ENCODE measurements at places on chromosomes 7 and 10.

- no peak overlapping the region for H3K27ac ChIP-seq
- no peaks in the 10 kb centered on the region for H3K36me3 ChIP-seq
- H3K4me1 ChIP-seq = peaks cover 7% of the 10 kb centered on the region
- H3K27me3 ChIP-seq = no peaks in the 10 kb centered on the region
These were observed 28.3 kb upstream of the PRSS1 start for GRCh38 chr7:142720986-142721385.

GRCh38 chr10:129122846-129123245, 344.2 kb upstream of the MGMT start:
- H3K4me3 ChIP-seq = no peak overlapping the region
- H3K27me3 ChIP-seq = peaks cover under 1% of the 10 kb centered on the region
- no peak for DNase-seq
- H3K4me1 ChIP-seq = peaks cover 2% of the 10 kb centered on the region
- H3K27ac ChIP-seq = no peak overlapping the region

DNA sequence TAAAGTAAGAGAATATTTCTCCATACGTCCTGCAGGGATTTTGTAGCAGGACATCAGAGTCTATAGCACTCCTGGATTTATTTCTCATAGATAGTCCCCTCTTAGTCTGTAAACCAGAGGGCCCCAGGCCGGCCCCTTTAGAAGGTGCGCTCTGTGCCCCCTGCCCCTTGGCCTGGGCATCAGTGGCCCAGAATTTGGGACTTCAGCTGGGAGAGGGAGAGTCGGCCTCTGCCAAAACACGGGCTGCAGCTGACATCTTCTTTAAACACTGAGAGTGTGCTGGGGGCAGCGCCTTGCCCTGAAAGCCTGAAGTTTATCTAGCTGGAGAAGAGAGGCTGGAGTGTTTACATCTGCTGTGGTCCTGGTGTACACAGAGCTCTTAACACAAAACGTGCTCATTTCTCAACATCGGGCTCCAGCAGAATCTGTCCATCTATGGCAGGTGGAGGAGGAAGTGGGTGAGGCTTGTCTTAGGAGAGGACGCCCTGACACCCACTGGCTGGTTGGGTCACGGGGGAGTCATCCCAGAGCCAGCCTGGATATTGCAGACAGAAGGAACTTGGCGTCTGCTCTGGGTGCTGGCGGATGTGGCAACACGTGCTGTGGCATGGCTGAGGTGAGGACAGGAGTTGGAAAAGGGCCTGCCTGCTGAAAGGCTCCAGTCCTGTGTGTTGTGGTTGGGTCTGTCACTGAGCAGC, 5.0 kb upstream of the TACR2 start:
- H3K27ac ChIP-seq = no peak overlapping the region
- no peak for DNase-seq
- no peaks in the 10 kb centered on the region for H3K36me3 ChIP-seq
- H3K4me1 ChIP-seq = peaks cover 24% of the 10 kb centered on the region
- peaks cover 5% of the 10 kb centered on the region for H3K27me3 ChIP-seq
- H3K4me3 ChIP-seq = no peak overlapping the region

DNA sequence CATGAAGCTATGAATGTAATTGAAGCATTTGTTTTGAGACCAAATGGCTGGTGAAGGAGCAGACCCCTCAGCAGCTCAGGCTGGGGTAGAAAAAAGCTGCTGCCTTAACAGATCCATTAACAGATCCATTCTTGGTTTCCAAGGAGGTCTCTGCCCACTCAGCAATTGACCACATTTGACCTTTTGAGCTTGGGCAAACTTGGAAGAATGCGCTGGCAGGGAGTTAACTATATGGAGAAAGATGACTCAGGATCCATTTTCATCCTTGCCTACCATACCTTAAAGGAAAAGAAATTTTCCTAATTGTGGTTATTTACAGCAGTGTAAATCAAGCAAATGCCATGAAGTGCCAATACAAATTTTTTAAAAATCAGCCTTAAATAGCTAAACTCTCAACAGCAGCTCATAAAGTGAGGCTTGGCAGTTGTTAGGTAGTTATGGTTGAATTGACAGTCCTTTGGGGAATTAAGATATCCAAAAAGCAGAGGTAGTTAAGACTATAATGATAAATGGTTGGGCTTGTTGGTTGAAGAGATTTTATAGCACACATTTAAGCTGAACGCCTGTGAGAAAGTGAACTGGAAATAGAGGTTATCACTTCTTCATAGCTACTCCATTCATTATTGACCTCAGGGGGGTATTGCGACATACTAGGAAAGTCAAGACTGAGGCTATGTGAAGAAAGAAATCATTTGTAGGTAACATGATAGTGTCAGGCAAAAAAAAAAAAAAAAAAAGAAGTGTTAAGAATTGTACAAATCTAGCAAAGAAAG, 83.9 kb downstream of the MKX start:
- no peak for DNase-seq
- no peak overlapping the region for H3K4me3 ChIP-seq
- H3K4me1 ChIP-seq = peaks cover 11% of the 10 kb centered on the region
- H3K27ac ChIP-seq = no peak overlapping the region
- peaks cover 4% of the 10 kb centered on the region for H3K27me3 ChIP-seq
- H3K36me3 ChIP-seq = no peaks in the 10 kb centered on the region

- H3K27me3 ChIP-seq = peaks cover 16% of the 10 kb centered on the region
- H3K4me1 ChIP-seq = peaks cover 5% of the 10 kb centered on the region
- no peak overlapping the region for H3K4me3 ChIP-seq
- DNase-seq = no peak
- no peaks in the 10 kb centered on the region for H3K36me3 ChIP-seq
These were observed 4.8 kb downstream of the SLIT1 start for GRCh38 chr10:97180986-97181385.

- H3K36me3 ChIP-seq = peaks cover 15% of the 10 kb centered on the region
- no peak for DNase-seq
- H3K4me1 ChIP-seq = peaks cover 37% of the 10 kb centered on the region
These were observed 2.5 kb downstream of the IGFBP3 start for GRCh38 chr7:45918556-45918955.

DNA sequence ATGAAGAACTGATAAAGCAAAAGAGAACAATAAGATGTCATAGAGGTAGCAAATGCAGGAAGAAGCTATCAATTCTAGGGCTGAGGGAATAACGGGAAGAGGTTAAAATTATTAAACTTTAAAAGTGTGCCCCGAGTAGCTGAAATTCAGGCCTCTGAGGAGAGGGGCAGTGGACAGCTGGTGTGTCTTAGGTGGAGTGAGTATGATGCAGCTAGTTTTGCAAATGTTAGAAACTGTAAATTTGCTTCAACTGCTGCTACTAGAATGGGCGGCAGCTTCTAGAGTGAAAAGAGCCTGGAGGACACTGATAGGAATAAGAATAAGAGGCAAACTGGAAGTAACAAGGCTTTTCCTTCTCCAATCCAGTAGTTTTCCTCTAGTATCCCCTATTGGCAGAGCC, 87.3 kb downstream of the SDHAF3 start:
- no peaks in the 10 kb centered on the region for H3K4me1 ChIP-seq
- no peak overlapping the region for H3K27ac ChIP-seq
- H3K36me3 ChIP-seq = no peaks in the 10 kb centered on the region
- no peak for DNase-seq

DNA sequence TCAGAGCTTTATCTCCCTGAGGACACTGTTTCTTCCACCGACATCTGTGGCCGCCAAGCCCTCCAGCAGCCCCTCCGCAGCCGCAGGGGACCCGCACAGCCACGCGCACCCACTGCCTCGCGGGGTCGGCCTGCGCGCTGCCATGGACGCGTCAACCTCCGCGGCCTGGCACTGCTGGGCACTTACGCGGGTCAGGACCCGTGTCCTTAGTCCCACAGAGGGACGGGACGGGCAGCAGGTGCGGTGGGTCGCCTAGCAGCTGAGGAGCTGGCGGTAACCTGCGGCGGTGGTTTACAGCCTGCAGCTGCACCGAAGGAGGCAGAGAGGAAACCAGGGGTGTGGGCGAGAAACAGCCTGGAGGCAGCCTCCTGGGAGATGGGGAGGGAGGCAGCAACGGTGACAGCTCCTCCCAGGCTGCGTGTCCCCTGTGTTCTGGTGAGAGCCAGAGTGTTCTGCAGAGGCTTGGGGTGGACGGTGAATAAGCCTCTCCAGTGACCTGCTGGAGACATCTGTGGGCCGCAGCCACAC, 61.3 kb downstream of the SEC61G start:
- no peak for DNase-seq
- no peaks in the 10 kb centered on the region for H3K4me1 ChIP-seq
- H3K27me3 ChIP-seq = no peaks in the 10 kb centered on the region
- H3K4me3 ChIP-seq = no peak overlapping the region

GRCh38 chr7:3267966-3268690, 32.9 kb upstream of the SDK1 start:
- H3K27me3 ChIP-seq = no peaks in the 10 kb centered on the region
- no peak overlapping the region for H3K4me3 ChIP-seq
- no peak for DNase-seq
- H3K4me1 ChIP-seq = peaks cover 4% of the 10 kb centered on the region

DNA sequence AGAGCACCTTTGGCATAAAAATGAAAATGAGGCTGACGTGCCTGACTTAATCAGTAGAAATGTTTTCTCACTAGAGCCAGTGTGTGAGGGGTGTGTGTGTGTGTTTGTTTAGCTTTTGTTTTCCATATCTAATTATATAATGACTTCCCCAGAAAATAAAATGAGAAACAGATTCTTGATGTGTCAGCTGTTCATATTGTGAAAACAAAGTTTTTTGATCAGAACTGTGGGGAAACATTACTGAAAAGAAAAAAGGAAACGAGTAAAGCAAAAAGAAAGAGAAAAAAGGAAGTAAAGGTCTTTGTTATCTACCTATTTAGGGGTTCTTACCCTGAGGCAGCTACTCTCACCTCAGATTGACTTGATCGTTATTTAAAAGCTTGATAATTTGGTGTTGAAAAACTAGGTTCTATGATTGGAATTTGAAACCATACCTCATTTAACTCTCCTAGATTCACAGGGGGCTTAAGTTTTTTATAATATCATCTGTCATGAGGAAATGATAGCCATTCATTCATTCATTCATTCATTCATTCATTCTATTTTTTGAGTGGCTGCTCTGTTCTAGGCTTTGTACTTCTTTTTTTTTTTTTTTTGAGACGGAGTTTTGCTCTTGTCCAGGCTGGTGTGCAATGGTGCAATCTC, 58.0 kb downstream of the CREM start:
- no peaks in the 10 kb centered on the region for H3K4me1 ChIP-seq
- H3K27me3 ChIP-seq = no peaks in the 10 kb centered on the region
- H3K36me3 ChIP-seq = peaks cover 5% of the 10 kb centered on the region
- no peak overlapping the region for H3K27ac ChIP-seq

GRCh38 chr10:33630761-33631160, 296.3 kb upstream of the NRP1 start:
- no peaks in the 10 kb centered on the region for H3K36me3 ChIP-seq
- no peak for DNase-seq
- H3K27ac ChIP-seq = no peak overlapping the region
- H3K27me3 ChIP-seq = no peaks in the 10 kb centered on the region
- H3K4me1 ChIP-seq = peaks cover 3% of the 10 kb centered on the region

DNA sequence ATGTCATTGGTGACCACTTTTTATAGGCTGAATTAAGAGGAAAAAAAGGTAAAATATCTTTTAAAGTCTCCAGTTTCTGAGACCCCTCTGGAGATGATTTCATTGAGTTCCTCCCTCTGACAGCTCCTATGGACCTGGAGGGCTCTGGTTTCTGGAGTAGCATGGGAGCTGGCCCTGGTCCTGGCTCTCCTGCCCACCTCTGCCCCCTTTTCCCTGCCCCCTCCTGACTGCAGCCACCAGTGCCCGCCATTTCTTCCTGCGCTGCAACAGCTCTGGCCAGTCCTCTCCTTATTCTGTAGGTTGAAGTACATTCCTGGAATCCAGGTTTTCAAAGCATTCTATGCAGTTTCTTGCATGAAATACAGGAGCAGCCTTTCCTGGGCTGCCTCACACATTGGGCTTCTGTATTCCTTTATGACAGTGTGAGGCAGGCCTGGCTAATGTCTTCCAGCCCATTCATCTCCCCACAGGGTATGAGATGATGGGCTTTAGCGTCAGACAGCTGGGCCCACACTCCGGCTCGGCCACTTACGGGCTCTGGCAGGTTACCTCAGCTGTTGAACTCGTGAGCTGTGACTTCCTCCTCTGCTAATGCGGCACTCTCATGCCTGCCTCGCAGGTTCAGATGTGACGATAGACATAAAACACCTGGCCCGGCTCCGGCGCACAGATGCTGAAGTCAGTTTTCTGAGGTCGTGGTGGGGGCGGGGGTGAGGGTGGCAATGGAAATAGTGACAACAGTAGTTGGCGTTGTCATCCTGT, 101.7 kb downstream of the MGMT start:
- H3K4me3 ChIP-seq = no peak overlapping the region
- no peak overlapping the region for H3K27ac ChIP-seq
- no peak for DNase-seq
- no peaks in the 10 kb centered on the region for H3K27me3 ChIP-seq
- H3K4me1 ChIP-seq = peaks cover 2% of the 10 kb centered on the region

- H3K4me1 ChIP-seq = peaks cover 15% of the 10 kb centered on the region
- H3K4me3 ChIP-seq = no peak overlapping the region
- peaks cover 20% of the 10 kb centered on the region for H3K27me3 ChIP-seq
- H3K27ac ChIP-seq = no peak overlapping the region
- no peak for DNase-seq
- H3K36me3 ChIP-seq = no peaks in the 10 kb centered on the region
These were observed 3.9 kb downstream of the CXCL12 start for GRCh38 chr10:44380829-44381600.

All from endothelial cell (in vitro differentiated cells).